ENCODE measurements at places on chromosomes 12 and 14. TPM values are rescaled to one million over a fixed set of nuclear protein-coding genes. Genes with fewer than 3 reads are reported as not detected.

Gene KRT79
- total RNA-seq: not detected

Gene SMCO2
- total RNA-seq: 0.12 TPM

Gene FOXG1
- total RNA-seq: 0.10 TPM

Gene STAC3
- 0.40 TPM for total RNA-seq

Measured in A549 treated with GW870086 at 1 μM for 4 hours (cell line).